ENCODE measurements at places on chromosomes 5 and 9. TPM values are rescaled to one million over a fixed set of nuclear protein-coding genes. Genes with fewer than 3 reads are reported as not detected.

DNA sequence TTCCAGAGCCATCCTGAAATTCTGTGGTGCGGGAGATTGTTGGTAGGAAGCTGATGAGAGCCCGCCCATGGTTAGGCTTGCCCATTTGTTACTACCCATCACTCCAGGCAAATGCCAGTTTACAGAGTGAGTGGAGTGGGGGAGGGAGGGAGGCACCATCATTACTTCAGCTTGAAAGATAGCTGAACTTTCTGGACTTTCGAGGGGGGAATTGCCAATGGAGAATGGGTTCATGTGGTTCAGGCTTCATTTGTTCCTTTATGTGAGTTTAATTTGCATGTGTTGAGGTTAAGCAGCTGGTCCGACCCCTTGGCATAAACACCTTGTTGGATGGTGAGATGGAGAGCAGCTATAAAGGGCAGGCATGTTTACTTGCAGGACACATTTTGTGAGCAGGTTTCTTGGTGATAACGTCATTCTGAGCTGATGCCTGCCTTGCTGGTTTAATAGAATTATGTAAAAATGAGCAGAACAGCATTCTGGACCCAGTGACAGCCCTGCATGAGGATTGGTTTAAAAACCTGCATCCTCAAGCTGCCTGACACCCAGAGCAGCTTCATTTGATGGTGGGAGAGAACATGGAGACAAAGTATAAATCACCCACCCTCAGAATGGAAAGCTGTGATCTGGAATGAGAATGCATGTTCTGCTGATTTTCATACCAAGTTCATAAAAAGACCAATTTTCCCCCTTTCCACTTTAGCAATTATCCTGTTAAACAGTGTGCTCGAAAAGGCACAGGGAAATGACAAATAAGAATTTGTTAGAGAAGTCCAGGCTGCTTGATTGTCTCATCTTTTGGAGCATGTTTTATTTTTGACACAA, 106.3 kb downstream of the TRIO start:
- DNase-seq = no peak

DNA sequence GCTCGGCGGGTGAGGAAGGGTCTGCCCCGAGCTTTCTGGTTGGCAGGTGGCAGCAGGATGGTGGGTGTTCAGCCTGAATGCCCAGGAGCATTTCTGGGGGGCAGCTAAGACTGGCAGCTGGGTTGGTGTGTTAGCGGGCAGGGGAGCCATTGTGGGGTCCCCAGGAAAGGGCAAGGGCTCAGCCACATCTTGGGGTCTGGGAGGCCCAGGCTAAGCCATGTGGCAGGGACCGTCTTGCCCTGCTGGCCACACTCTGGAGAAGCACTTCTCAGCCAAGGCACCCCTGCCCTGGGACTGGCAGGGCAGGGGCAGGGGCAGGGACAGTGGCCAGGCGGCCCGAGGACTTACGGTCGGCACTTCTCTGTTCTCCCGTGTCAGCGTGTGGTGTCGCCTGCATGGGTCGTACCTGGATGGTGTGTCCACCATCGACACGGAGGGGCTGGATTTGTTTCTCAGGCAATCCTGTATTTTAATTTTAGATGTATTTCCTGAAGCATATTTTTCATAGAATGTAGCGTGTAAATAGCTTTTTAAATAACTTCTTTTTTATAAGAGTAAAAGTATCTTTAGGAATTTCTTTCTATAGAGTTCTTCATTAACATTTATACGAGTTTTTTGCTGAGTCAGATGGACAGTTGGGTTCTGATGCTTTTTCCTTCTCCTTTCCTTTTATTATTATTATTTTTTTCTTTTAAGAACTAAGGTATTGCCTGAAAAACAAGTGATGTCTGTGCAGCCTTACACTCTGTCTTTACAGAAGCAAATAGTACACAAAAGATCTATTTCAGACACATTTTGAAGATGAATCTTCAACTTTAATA, 102.0 kb downstream of the PHF2 start:
- no peak for DNase-seq

DNA sequence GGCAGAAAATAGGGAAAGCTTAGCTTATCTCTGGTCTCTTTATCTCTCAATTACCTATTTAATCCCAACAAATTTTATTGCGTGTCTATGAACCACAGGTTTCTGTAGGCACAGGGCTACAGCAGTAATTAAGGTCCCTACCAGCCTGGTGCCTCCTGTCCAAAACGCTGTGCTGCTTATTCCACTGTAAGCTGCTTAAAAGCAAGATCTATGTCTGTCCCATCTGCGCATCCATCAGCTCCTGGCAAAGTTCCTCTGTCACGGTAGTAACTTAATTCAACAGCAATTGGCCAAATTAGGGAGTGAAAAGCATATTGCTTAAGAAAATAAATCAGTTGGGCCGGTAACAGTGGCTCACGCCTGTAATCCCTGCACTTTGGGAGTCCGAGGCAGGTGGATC, 235.8 kb upstream of the VLDLR start:
- no peak for DNase-seq

DNA sequence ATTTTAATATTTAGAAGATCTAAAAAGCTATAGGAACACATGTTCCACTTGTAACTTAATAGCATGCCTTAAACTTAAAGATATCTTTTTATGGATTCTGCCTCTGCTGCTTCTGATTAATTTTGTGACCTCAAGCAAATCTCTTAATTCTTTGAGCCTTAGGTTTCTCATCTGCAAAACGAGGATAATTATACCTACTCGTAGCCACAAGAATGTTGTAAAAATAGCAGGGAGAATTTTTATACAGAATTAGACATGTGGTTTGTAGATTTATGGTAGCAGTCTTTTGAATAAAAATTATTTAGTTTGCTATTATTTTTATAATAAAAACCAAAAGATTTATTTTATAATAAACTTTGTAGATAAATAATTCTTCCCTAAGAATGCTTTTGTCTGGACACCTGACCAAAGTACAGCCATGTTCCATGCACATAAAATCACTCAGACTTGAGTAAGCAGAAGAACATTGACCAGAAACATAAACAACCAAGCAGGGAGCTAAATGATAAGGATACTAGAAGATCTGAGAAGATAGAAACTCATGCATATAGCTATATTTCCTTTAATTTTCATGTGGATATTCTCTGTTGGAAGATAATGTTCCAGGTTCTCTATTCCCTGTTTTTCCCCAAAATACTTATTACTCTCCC, 18.5 kb downstream of the C9orf85 start:
- DNase-seq = peak; percentile 20

DNA sequence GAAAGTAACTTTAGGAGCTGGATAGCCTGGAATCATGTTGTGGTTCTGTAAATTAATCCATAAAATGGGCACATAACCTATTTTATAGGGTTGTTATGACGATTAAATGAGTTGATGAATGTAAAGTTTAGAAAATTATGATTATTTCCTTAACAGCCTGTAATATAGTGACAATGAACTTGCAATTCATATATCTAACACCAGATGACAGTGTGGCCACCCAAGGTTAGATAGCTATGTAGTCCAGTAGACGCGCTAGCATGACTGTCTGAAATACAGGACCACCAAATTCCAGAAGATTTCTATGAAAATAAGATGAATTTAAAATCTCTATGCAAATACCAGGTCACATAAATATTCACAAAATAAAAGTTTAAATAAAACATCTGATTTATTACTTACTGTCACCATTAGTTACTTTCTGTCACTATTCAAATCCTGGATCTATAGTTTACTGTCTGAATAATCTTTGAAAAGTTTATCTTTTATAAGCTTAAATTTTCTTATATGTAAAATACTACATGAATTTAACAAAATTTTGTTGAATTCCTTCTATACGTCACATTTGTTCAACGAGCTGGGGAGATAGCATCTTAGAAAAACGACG, 26.1 kb upstream of the MACIR start:
- DNase-seq = peak; percentile 55

GRCh38 chr5:16489322-16489791, 23.8 kb upstream of the ZNF622 start:
- DNase-seq = peak; percentile 64

- DNase-seq = no peak
Observed at GRCh38 chr5:91190314-91190690, 192.8 kb downstream of the ARRDC3 start.

GRCh38 chr5:41527201-41527779, 16.9 kb upstream of the PLCXD3 start:
- peak; percentile 98 for DNase-seq

GRCh38 chr5:154071799-154072413, 33.1 kb downstream of the MFAP3 start:
- no peak for DNase-seq

- peak; percentile 72 for DNase-seq
Observed at GRCh38 chr9:98897745-98898144, 46.0 kb upstream of the COL15A1 start.

DNA sequence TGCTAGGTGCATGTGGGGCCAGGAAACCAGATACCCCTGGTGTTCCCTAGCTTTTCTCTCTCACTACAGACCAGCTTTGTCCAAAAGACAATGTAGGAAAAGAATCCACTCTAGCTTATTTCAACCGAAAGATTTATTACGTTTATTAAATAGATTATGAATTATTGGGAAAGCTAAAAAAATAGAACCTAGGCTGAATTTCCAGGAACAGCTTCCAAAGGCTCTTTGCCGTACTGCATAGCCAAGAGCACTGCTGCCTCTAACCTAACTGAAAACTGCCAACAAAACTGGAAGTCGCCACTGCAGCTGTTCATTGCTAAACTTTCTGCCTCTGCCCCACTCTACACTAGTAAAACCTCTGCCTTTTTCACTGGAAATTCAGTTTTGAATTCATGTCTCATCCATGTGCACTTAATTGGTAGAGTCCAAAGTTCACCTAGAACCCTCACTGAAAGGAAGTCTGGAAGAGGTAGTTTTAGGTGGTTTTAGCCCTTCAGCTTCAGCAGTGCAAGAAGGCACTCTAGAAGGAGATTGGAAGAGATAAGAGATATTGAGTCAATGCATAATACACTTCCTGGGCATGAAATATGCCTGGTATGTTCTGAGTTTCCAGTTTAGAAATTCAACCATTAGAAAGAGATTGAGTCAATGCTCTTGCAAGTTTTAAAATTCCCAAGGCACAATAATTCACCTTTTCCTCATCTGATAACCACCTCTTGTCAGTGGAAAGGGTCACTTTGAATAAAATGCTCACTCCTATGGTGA, 927.9 kb downstream of the MAT2B start:
- peak; percentile 35 for DNase-seq

DNA sequence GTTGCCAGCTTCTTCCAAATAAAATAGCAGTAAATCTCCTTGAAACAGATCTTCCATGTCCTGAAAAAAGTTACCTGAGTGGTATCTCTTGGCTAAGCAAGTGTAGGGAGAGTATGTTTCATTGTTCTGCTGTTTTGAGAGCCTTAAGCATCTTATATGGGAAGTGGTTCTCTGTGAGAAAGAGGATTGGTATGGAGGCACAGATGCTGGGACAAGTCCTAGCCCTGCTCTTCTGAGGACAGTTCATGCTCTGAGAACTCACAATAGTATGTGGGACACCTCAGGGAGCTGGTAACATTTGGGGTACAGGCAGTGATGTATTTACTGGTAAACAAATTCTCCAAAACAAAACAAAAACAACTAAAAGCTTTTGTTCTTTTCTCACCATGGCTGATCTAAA, 2.0 kb downstream of the PPP3R2 start:
- DNase-seq = peak; percentile 3

DNA sequence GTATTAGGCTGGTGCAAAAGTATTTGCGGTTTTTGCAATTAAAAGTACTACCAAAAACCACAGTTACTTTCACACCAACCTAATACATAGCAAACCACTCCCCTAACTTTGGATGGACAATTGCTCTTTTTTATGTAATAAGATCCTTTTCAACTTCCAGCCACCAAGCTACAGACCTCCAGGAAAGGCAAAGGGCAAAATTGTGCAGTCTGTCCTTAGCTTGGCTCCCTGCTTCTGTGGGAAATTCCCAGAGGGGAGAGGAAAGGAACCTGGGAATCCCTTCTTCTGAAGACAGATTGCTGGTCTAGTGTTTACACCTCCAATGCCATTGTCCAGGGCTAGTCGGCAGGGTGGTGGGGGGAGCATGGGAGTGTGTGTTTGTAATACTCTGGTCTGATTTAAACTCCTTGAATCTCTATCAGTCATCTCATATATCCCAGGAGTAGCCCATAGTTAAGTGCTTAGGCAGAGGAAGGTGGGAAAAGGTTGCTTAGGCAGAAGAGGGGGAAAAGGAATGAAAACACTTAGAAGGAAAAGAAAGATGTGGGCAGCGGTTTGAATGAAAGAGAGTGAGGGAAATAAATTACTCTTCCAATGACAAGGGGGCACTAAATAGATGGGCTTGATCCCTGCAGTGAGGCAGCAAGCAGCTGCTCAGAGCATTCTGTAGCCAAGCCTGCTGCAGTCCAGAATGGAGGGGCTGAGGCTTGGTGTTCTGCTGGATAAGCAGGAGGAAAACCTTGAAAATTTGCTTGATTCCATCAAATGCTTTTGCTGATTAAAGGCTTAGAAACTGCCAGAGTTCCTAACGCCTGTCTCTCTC, 86.9 kb upstream of the MAP1B start:
- DNase-seq = no peak

Gene CCDC171
- 2.5 TPM for total RNA-seq

DNA sequence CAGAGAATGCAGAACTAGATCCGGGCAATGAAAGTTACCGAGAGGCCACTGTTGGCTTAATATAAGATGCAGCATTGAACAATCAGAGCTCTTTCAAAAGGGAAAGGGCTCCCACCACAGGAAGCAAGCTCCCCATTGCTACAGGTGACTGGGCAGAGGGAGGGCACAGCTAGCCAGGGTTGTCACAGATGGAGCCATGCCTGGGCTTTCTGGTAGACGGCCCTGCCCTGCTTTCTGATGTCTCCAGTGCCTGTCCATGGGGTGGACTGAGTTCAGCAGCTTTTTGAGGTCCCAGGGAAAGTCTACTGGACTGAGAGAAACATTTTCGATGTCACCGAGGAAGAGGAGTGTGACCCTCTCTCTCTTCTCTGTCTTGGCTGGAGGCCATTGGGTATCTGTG, 14.1 kb downstream of the RGS3 start:
- no peak for DNase-seq

GRCh38 chr5:160197341-160198144, 31.8 kb upstream of the FABP6 start:
- peak; percentile 44 for DNase-seq

DNA sequence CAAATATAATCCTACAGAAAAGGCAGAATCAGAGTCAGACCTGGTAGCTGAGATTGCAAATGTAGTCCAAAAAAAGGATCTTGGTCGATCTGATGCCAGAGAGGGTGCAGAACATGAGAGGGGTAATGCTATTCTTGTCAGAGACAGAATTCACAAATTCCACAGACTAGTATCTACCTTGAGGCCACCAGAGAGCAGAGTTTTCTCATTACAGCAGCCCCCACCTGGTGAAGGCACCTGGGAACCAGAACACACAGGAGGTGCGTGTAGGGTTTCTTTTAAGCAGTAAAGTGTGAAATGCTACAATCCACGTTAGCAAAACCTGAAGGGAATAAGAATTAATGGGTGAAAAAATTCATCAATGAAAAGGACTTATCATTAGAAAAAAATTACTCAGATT, 145.8 kb downstream of the GIN1 start:
- DNase-seq = no peak

GRCh38 chr9:129021091-129021490, 7.0 kb downstream of the SH3GLB2 start:
- DNase-seq = no peak

Gene CXCL14
- total RNA-seq = under 0.01 TPM

DNA sequence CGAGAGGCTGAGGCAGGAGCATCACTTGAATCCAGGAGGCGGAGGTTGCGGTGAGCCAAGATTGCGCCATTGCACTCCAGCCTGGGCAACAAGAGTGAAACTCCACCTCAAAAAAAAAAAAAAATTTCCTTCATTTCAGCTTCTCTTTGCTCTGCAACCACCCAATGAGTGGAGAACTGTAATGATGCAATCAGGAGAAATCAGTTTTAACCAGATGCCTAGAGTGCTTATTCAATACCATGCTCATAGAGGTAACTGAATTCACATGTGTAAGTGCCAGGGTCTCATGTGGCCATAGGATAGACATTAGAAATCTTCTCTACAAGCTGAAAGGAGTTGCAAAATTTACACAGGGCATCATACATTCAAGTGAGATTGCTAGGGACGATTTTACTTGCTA, 70.6 kb downstream of the HMHB1 start:
- DNase-seq = peak; percentile 55

Measured in IMR-90 (cell line).